ENCODE measurements at places on chromosomes 5 and 9. TPM values are rescaled to one million over a fixed set of nuclear protein-coding genes. Genes with fewer than 3 reads are reported as not detected.
A peak's percentile ranks its signal among the peaks of the same experiment; 100 is the strongest.

- DNase-seq = no peak
These were observed 198.1 kb downstream of the GADD45G start for GRCh38 chr9:89802781-89803355.

DNA sequence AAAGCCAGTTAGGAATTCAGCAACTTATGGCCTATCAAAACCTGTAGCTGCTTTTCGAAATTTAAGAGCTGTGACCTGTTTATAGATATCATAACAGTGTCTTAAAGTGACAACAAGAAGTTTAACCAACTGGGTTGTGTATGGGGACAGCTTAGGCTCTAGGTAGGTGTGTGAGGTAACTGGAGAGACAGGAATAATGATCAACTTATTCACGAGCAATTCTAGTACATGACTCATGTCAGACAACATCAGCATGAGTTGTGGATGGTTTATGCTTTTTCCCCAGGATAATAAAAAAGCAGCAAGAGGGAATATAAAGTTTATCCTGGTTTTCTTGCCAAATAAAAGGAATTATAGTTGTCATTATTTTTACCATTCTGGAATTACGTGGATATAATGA is 88.6 kb downstream of the GDNF start:
- no peak for DNase-seq

DNA sequence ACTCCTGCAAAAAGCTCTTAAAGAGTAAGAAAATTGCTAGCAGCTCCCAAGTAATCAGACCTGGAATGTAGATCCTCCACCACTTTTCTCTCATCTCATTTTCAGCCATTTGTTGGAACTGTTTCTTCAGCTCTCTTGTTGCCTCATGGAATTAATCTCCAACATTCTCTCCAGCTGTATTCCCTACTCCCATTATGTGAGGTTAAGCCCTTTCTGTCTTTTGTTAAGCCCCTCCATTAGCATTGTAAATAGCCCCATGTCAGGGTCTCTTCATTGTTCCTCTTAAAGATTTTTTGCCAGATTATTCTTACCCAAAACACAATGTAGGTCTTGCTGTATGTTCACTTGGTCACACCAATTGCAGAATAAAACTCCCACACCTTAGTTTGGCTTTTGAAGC is 119.8 kb downstream of the PLPPR1 start:
- peak; percentile 37 for DNase-seq

GRCh38 chr9:132147331-132147730 is 14.5 kb upstream of the NTNG2 start:
- no peak for DNase-seq

GRCh38 chr5:114726131-114726530 is 364.3 kb downstream of the KCNN2 start:
- DNase-seq = no peak

- DNase-seq = no peak
These were observed 236.8 kb upstream of the MVB12B start for GRCh38 chr9:126089789-126090188.

- DNase-seq = no peak
These were observed 11.8 kb upstream of the REEP5 start for GRCh38 chr5:112933651-112934365.

DNA sequence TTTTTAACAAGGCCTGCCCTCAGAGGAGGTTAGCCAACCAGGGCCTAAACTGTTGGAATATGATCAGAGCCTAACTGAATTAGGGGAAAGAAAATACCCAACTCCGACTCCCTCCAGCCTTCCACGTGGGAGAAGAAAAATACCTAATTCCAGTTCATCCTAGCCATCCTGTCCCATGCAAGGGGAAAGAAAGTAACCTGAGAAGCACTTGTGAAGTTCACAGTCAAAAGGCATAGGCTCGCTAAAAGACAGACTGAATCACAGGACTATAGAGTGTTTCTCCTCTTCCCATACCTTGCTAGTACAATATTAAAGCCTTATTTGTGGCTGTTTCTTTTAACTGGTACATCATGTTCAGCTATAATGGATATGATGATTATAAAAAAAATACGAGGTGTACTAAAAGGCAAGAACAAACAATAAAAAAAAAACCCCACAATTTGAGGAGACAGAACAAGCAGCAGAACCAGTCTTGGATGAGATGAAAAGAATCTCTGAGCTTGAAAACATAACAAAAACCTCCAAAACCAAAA is 18.0 kb upstream of the ATP10B start:
- DNase-seq = peak; percentile 35

- no peak for DNase-seq
These were observed 645.2 kb upstream of the PTPRD start for GRCh38 chr9:11257992-11258391.

GRCh38 chr5:169812786-169813185 is 167.5 kb downstream of the INSYN2B start:
- DNase-seq = peak; percentile 62

DNA sequence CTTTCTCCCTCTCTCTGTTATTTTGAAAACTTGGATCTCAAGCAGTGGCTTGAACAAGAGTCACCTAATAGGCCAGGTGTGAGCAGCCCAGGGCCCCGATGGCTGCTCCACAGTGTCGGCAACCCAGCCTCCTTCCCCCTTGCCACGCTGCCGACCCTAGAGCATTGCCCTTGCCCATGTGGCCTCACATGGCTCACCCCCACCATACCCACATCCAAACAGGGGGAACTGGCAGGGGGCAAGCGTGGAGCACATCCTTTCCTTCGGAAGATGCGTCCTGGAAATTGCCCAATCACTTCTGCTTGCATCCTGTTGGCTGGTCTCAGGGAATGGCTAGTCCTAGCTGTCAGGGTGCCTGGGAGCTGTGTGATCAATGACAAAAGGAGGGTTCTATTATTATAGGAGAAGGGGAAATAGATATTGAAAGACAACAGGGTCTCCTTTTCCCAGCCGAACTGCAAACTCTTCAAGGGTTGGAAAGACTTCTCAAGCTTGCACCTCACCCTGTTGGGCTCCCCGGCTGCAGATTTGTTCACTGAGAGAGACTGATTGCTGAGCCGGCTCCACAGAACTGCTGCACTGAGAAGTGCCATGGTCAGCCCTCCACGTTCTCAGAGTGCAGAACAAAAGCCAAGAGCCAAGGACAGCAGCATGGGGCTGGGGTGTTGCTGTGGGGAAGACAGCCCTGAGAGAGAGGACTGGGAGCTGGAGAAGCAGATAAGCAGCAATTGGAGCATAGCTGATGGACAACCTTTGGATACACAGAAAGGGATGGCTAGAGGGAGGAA is 8.3 kb upstream of the TIFAB start:
- no peak for DNase-seq

- DNase-seq = peak; percentile 63
These were observed 576 bp downstream of the MAP1B start for GRCh38 chr5:72107901-72108201.

- peak; percentile 38 for DNase-seq
These were observed 173.7 kb downstream of the BRINP1 start for GRCh38 chr9:119195521-119195920.

DNA sequence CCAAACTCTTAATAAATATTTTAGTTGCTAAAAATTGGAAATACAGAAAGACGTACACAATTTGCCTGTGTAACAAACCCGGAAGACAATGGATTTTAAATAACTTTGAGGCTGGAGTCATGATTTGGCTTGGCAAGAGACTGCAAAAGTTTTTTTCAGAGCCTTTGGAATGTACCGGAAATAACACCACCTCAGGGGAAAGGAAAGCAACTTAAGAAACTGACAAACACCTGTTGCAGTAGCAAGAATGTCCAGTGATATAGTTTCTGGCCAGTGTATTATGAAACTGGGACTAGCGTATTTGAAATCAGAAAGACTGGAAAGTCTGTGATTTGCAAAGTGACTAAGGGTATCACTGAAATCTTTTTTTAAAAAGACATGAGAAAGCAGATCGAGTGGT is 842 bp downstream of the MUSK start:
- DNase-seq = no peak

GRCh38 chr5:126869005-126869451 is 92.1 kb downstream of the LMNB1 start:
- peak; percentile 79 for DNase-seq

- DNase-seq = peak; percentile 80
These were observed 554.8 kb upstream of the SGCD start for GRCh38 chr5:155772009-155772662.

GRCh38 chr5:81428446-81428845 is 34.5 kb upstream of the ACOT12 start:
- DNase-seq = no peak

DNA sequence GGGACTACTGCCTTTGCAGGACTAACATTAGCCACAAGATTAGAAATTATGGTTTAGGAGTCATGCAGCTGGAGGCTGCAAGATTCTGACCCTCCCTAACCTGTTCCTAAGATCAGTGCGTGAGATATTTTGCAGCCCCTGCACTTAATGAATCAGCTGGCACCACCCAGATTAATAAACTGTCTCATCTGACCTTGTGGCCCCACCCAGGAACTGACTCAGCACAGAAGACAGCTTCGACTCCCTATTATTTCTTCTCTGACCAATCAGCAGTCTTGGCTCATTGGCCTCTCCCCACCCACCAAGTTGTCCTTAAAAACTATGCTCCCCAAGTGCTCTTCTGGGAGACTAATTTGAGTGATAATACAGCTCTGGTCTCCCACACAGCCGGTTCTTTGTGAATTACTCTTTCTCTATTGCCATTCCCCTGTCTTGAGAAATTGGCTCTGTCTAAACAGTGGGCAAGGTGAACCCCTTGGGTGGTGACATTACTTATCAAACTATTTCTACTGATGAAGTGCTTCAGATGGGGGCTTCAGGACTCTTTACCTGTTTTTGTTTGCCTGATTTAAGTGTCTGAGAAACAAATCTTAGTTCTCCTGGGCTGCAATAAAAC is 17.0 kb downstream of the CTSL start:
- no peak for DNase-seq

GRCh38 chr9:94861589-94862272 is 135.2 kb downstream of the AOPEP start:
- DNase-seq = no peak

DNA sequence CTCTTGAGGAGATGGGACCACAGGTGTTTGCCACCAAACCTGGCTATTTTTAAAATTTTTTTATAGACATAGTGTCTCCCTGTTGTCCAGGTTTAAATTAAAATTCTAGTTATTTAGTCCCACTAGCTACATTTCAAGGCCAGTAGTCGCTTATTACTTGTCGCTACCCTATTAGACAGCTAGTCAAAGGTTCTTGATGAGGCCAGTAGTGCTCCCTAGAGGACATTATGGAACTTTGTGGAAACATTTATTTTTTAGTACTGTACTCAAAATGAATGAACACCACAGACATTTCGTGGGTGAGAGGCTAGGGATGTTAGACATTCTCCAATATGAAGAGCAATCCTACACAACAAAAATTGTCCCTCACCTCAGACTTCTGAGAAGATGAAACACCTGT is 14.4 kb upstream of the GRXCR2 start:
- no peak for DNase-seq

DNA sequence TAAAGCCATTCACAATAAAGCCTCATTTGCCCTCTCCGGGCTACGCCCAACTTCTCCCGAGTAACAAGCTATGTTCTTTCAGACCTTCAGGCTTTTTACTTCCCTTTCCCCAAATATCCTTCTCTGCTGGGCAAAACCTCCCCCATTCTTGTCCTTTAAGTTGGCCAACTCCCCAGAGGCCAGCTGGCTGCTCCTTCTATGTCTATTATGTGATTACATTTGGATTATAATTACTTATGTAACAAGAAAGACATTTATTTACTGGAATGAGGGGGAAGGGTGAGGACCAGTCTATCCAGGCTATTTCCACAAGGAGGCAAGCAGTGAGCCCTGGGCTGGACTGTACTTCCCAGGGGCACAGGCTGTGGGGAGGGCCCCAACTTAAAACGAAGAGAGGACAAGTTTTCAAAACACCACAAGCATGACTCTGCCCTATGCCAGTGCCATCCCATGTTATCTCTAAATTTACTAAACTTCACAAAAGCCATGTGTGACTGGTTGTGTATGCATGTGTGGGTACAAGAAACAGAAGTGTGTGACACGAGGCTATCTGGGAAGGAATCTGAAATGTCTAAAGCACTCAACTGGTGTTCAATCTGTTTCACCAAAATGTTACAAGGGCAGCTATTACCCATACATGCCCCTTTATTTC is 84.5 kb downstream of the GNAQ start:
- DNase-seq = no peak

GRCh38 chr9:571066-571465 is 270.4 kb upstream of the DMRT1 start:
- no peak for DNase-seq

DNA sequence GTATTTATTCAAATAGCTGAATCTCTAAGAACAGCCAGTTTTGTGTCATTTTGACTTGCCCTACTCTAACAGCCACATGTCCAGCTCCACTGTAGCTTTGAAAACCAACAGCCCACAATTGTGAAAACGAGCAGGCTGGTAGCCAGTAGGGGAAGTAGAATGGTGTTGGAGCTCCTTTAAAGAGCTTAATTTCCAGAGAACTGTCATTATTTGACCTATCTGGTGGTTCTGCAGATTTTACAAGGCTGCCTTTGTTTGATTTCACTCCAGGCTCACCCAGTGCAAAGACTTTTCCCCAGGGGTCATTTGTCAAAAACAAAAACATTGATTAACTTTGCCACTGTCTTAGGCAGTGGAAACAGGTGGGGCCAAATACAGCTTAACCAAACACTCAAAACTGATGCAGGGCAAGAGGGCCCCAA is 3.2 kb upstream of the PJA2 start:
- DNase-seq = no peak

DNA sequence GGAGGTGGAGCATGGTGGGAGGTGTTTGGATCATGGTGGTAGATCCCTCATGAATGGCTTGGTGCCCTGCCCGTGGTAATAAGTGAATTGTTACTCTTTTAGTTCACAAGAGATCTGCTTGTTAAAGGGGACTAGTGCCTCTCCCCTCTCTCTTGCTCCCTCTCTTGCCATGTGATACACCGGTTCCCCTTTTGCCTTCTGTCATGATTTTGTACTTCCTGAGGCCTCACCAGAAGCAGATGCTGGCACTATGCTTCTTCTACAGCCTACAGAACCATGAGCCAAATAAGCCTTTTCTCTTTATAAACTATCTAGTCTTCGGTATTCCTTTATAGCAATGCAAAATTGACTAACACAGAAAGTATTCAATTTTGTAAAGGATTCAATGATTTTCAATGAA is 817.1 kb downstream of the TLR4 start:
- DNase-seq = no peak

TUSC1 gene
- 7.3 TPM for total RNA-seq

PCDH1 gene
- 183 TPM for total RNA-seq

NEURL1B gene
- 11.4 TPM for total RNA-seq

EGFLAM gene
- total RNA-seq = 0.50 TPM

F12 gene
- 2.9 TPM for total RNA-seq

PCDHGA10 gene
- total RNA-seq = 6.5 TPM

DNM1 gene
- total RNA-seq = 43.2 TPM

GABRA1 gene
- total RNA-seq = 0.16 TPM

C5orf34 gene
- total RNA-seq = 11.8 TPM

SPINK7 gene
- total RNA-seq = not detected

SLC25A48 gene
- 1.5 TPM for total RNA-seq

SHROOM1 gene
- total RNA-seq = 4.3 TPM

HAPLN1 gene
- 4.0 TPM for total RNA-seq

FAM78A gene
- 2.1 TPM for total RNA-seq

RNF183 gene
- total RNA-seq = not detected

NELFB gene
- 79.5 TPM for total RNA-seq

Measured in GM23338 (cell line).